ENCODE measurements at places on chromosomes 3 and 15.
A peak's percentile ranks its signal among the peaks of the same experiment; 100 is the strongest.

DNA sequence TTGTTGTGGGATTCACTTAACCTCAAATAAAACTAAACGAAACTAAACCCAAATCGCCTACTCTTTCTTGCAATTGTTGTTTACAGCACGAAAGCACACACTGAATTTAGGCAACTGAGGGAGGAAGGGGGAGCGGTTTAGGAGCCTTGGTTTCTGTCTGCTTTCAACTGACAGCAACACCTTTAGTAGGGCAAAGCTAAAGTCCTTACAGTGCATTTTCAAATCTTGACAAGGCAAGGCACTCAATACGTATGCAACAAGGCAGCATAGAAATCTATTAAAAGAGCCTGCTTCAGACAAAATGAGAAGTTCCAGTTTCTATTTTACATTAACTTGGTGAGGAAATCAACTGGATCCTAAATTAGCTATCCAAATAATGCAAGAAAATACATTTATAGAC lies 174.6 kb downstream of the CHST2 start:
- DNase-seq = no peak

DNA sequence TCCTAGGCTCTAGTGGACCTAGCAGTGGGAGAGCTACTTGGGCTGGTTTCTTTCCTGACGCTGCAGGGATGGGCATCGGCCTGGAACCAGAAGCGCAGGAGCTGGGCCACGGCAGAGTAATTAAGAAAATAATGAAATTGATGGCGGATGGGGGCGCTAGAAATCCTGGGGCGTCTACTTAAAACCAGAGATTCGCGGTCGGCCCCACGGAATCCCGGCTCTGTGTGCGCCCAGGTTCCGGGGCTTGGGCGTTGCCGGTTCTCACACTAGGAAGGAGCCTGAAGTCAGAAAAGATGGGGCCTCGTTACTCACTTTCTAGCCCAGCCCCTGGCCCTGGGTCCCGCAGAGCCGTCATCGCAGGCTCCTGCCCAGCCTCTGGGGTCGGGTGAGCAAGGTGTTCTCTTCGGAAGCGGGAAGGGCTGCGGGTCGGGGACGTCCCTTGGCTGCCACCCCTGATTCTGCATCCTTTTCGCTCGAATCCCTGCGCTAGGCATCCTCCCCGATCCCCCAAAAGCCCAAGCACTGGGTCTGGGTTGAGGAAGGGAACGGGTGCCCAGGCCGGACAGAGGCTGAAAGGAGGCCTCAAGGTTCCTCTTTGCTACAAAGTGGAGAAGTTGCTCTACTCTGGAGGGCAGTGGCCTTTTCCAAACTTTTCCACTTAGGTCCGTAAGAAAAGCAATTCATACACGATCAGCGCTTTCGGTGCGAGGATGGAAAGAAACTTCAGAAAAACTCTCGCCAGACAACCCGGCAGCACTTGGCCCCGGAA lies 6.1 kb downstream of the SOX14 start:
- no peak for DNase-seq

DNA sequence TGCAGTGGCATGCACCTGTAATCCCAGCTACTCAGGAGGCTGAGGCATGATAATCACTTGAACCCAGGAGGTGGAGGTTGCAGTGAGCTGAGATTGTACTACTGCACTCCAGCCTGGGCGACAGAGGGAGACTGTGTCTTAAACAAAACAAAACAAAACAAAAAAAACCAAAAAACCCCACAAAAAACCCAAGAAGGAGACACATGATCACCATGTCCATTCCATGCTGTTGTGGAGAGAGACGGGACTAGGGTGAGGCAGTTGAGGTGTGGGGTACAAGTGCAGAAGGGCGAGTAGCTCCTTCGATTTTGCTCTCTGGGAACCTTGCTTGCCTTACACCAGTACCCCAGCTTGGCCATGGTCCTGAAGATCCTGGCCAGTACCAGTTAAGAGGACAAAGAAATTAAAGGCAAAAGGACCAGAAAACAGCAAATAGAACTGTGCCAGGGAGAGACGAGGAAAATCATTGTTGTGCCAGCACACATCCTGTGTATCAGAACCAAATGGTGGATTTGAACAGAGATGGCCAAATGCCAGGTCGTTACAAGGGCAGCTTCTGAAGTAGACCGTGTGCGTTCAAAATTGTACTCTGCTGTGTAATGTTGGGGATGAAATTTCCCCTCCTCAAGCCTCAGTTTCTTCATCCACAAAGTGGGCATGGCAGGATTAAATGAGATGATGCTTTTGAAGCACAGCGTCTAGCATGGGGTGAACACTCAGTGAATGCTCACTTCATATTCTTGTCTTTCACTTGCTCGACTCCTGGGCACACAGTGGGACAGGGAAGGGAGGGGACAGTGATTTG lies 42.9 kb upstream of the CTSH start:
- peak; percentile 34 for DNase-seq

DNA sequence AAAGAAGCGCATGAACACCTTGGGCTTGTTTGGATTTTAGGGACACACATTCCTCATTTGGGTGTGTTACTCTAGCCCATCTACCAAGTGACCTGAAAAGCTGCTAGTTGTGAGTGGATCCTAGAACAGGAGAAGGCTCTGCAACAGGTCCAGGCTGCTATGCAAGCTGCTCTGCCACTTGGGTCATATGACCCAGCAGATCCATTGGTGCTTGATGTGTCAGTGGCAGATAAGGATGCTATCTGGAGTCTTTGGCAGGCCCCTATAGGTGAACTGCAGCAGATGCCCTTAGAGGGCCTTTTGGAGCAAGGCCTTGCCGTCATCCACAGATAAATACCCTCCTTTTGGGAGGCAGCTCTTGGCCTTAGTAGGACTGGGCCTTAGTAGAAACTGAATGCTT lies 53.2 kb downstream of the PAQR5 start:
- DNase-seq = no peak

DNA sequence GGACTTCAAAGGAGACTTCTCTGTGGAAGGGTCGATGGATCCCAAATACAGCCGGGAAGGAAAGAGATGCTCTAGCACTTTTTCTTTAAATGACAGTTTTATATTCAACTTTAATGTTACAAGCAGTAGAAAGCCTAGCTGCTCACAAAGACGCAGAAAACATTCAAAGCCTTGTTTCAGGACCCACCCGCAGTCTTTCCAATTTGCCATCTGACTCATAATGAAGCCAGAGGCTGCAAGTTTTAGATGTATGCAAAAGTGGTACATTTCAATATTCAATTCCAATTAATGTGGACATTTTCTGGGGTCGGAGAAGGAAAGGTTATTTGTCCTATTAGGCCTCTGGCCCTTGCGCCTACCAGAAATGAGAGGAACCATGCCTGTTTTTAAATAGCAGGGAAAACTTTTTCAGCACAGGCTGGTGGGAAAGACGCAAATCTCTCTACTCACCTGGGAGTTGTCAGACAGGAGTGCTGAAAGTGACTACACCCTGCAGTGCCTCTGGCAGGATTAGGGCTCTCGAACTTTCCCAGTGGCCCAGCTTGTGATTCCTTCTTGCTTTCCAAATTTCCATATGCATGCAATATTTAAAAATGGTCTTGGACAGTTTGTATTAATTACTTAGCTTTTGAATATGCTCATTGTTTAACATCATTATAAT lies 117.4 kb upstream of the MBNL1 start:
- DNase-seq = no peak

DNA sequence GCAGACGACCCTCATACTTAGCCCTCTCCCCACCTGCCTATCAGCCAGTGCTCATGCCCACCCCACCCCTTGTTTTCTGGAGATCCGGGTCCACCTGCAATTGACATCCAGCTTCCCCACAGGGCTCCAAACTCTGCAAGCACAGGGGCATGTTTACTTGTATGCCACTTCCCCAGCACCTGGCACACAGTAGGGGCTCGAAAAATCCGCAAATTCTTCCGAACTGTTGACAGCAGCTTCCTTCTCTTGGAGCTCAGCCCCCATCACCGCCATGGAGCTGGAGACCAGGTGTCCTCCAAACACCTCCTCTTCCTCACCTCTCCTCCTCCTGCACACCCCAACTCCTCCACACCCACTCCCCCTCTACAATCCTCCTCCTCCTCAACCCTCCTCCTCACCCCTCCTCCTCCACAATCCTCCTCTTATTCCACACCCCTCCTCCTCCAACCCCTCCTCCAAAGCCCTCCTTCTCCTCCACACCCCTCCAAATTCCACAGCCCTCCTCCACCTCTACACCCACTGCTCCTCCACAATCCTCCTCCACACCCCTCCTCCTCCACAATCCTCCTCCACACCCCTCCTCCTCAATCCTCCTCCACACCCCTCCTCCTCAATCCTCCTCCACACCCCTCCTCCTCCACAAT lies 70.4 kb upstream of the BLM start:
- DNase-seq = no peak

- DNase-seq = peak; percentile 78
Measured at GRCh38 chr15:63752075-63752684, 81.6 kb downstream of the HERC1 start.

DNA sequence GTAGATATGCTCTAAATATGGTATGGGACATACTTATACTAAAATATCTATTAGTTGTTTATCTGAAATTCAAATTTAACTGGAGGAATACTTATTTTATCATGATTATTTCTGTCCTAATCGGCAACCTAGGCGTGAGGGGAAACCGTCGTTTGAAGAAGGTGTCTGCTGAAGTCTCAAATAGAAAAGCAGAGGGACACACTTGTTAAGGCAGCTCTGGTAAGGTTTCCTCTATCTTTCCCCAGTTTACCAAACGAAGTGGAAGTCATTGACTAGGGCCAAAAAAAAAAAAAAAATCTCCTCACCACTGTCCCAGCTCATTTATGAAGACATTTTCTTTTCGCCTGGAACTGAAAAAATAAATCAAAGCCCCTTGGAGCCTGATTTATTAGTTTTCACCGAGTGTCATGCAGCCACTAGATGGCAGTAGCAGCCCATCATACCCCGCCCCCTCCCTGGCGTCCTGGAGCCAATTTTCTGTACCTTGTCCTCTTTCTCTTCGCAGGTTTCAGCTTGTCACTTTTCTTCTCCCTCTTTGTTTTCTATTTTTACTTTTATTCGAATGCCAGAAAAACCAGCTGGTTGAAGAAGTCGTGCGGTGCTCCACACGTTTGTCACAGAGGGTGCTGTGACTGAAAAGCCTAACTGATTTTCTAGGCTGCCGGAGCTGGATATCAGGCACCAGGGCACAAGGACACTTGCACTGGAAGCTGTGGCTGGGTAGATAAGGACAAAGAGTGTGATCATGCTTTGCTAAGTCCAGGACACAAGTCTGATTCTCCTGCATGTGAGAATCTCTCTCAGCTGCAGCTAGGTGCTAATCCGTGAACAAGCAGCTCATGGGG lies 238.7 kb downstream of the ZPLD1 start:
- DNase-seq = peak; percentile 53

DNA sequence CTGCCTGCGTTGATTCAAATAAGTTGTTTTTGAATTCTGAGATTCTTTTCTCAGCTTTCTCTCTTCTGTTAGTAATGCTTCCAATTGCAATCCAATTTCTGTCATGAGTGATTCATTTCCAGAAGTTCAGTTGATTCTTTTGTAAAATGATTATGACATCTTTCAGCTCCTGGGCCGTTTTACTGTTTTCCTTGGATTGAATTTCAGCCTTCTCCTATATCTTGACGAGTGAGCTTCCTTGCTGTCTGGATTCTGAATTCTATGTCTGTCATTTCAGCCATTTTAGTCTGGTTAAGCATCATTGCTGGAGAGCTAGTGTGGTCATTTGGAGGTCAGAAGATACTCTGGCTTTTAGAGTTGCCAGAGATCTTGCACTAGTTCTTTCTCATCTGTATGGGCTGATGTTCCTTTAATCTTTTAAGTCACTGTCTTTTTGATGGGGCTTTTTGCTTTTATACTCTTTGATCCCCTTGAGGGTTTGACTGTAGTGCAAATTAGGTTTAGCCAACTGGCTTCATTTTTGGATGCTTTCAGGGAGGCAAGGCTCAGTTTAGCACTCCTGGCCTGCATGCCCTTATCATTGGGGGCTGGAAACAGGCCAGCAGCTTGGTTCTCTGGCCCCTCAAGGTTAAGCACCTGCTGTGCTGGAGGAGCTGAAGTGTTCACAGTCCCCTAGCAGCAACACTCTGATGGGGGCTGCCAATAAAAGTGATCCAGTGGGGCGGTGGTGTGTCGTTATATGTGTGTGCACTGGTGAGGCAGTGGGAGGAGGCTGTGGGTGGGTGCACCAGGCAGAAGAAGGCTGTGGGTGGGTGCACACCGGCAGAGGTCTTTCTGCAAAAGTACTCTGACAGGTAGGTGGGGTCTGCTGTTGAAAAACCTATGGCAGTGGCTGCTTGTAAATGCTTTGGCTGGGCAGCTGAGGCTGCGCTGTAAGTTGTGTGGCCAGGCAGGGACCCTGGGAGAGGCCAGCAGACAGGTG lies 51.2 kb downstream of the MCTP2 start:
- DNase-seq = no peak

DNA sequence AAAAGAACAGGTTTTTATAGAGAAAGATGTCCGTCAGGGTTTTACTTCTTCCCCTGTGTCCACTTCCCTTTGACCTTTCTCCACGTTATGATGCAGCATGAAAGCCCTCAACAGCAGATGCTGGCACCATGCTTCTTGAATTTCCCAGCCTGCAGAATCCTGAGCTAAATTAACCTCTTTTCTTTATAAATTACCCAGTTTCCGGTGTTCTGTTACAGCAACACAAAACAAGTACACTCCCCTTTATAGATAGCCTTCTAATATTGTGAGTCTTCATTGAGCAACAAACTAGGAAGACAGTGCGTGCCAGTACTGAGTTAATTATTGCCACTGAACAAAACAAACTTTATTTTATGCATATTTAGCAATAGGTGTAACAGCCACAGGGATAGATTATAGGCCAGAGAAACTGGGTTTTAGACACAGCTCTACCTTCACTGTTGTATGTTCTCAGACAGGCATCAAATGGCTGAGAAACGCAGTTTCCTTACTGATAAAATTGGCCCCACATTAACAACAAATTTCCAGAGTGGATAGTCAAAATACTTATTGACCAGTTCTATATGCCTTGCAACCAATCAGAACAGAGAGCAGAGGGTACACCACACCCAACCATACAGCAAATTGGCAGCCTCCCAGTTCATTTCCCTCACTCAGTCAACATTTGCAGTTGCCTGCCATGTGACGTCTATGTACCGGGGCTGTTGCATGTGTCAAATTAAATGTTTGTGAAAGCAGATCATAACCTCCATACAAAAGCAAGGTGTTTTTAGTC lies 14.4 kb upstream of the TBL1XR1 start:
- no peak for DNase-seq

DNA sequence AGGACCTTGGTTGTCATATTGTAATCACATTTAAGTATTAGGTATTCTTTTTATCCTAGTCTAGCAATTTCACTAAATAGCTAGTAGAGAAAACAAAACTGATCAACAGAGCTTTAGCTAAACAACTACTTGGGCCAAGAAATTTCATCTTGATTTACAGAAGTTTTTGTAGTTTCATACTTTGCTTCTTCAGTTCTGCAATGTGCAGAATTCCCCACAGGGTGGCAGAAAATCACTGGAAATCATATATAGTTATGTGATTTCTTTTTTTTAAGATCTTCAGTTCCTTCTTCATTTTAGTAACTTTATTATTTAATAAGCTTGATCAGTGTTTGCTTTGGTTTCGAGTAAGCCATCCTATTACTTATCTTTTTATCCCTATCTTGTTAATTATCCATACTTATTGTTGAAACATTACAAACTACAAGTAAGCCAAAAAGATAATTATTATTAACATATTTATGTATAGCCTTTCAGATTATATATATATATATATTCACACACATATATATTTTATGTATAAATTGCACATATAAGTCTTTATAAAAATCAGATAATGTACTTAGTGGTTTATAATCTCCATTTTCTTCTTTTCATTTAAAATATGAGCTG lies 2.2 kb upstream of the BNIP2 start:
- DNase-seq = peak; percentile 78

Data from endothelial cell of umbilical vein (primary cell).